ENCODE measurements at places on chromosomes 6 and 20.

GRCh38 chr6:149934249-149935156 is 7.3 kb upstream of the ULBP2 start:
- peak; percentile 64 for DNase-seq
- peaks cover 35% of the 10 kb centered on the region for H3K27me3 ChIP-seq
- H3K27ac ChIP-seq = no peak overlapping the region
- H3K4me1 ChIP-seq = no peaks in the 10 kb centered on the region

DNA sequence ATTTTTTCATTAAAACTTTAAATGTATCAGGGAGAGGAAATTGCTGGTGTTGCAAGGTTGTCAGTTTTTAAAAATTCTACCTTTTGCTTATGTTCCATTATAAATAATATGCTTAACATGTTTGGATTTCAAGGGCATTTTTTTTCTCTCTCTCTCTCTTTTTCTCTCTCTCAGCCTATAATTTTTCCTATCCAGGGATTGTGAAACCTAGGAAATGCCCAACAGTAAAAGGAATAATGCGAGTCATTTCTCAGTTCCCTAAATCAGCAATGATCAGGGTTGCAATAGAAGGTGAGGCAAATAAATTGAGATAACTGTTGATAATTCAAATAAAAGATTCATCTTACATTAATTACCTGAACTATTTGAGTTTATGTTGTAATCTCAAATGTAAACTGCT is 53.2 kb upstream of the IFNGR1 start:
- H3K4me3 ChIP-seq = no peak overlapping the region
- DNase-seq = no peak
- H3K36me3 ChIP-seq = no peaks in the 10 kb centered on the region
- no peaks in the 10 kb centered on the region for H3K27me3 ChIP-seq
- peaks cover 7% of the 10 kb centered on the region for H3K4me1 ChIP-seq

GRCh38 chr6:53179961-53180651 is 31.5 kb upstream of the GCM1 start:
- peak; percentile 84 for DNase-seq
- no peak overlapping the region for H3K27ac ChIP-seq
- H3K4me3 ChIP-seq = no peak overlapping the region
- H3K36me3 ChIP-seq = no peaks in the 10 kb centered on the region
- H3K4me1 ChIP-seq = 0 out of 2 replicates have a peak, but pooled peaks cover 5% of the 10 kb centered on the region

DNA sequence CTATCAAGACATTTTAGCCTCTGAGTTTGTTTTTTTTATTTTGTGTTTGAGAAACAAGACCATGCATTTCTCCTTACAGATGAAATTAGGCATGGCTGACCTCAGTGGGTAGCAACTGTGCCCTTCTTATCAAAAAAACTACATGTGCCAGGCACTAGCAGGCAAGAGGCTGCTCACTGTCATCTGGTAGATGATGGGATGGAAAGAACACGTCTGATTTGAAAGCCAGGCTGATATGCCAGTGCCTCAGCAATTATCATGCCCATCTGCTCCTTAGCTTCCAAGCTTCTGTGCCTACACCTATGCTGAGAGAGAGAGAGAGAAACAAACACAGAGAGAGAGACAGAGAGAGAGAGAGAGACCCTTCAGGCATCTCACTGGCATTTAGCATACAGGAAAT is 149.9 kb downstream of the C6orf118 start:
- H3K27me3 ChIP-seq = no peaks in the 10 kb centered on the region
- no peaks in the 10 kb centered on the region for H3K4me1 ChIP-seq
- H3K4me3 ChIP-seq = no peak overlapping the region

GRCh38 chr20:15359056-15359455 is 1021.6 kb upstream of the FLRT3 start:
- H3K4me1 ChIP-seq = no peaks in the 10 kb centered on the region
- no peaks in the 10 kb centered on the region for H3K36me3 ChIP-seq
- no peak overlapping the region for H3K4me3 ChIP-seq
- H3K27ac ChIP-seq = no peak overlapping the region
- no peaks in the 10 kb centered on the region for H3K27me3 ChIP-seq

GRCh38 chr6:52820198-52820597 is 16.6 kb upstream of the GSTA1 start:
- no peaks in the 10 kb centered on the region for H3K27me3 ChIP-seq
- H3K36me3 ChIP-seq = no peaks in the 10 kb centered on the region
- H3K4me1 ChIP-seq = no peaks in the 10 kb centered on the region
- DNase-seq = no peak
- H3K4me3 ChIP-seq = no peak overlapping the region

- no peak overlapping the region for H3K27ac ChIP-seq
- no peak for DNase-seq
- H3K4me1 ChIP-seq = no peaks in the 10 kb centered on the region
- H3K36me3 ChIP-seq = no peaks in the 10 kb centered on the region
- H3K4me3 ChIP-seq = no peak overlapping the region
These were observed 53.3 kb upstream of the L3MBTL3 start for GRCh38 chr6:129965096-129965495.

- H3K36me3 ChIP-seq = no peaks in the 10 kb centered on the region
- H3K27me3 ChIP-seq = peaks cover 6% of the 10 kb centered on the region
- no peak for DNase-seq
- H3K4me3 ChIP-seq = no peak overlapping the region
- H3K4me1 ChIP-seq = no peaks in the 10 kb centered on the region
These were observed 538.6 kb upstream of the RNF217 start for GRCh38 chr6:124423621-124424020.

- H3K36me3 ChIP-seq = no peaks in the 10 kb centered on the region
- H3K4me3 ChIP-seq = no peak overlapping the region
- H3K27ac ChIP-seq = no peak overlapping the region
- DNase-seq = no peak
- H3K4me1 ChIP-seq = peaks cover 11% of the 10 kb centered on the region
These were observed 6.5 kb downstream of the ANGPT4 start for GRCh38 chr20:909641-910040.

- no peak overlapping the region for H3K27ac ChIP-seq
- H3K4me3 ChIP-seq = no peak overlapping the region
- no peak for DNase-seq
- H3K4me1 ChIP-seq = no peaks in the 10 kb centered on the region
These were observed 477.9 kb upstream of the FLRT3 start for GRCh38 chr20:14815340-14815739.

GRCh38 chr6:79868098-79868722 is 79.1 kb downstream of the ELOVL4 start:
- H3K4me3 ChIP-seq = peak overlapping the region; percentile 12
- DNase-seq = peak; percentile 85
- no peaks in the 10 kb centered on the region for H3K4me1 ChIP-seq
- H3K27me3 ChIP-seq = peaks cover 2% of the 10 kb centered on the region

DNA sequence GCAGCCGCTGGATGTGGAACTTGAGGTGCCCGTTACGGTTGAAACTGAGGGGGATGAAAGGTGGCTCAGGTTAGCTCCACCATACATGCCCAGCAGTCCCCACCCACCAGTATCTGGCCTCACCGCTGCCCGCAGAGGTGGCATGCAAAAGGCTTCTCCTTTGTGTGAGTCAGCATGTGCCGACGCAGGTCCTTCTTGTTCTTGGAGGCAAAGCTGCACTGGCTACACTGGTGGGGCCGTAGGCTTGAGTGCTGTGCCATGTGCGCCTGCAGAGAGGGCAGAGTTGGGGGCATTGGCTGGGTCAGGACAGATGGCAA is 15.8 kb downstream of the PCIF1 start:
- H3K27me3 ChIP-seq = no peaks in the 10 kb centered on the region
- DNase-seq = no peak
- no peak overlapping the region for H3K27ac ChIP-seq
- peaks cover 63% of the 10 kb centered on the region for H3K36me3 ChIP-seq
- no peak overlapping the region for H3K4me3 ChIP-seq

DNA sequence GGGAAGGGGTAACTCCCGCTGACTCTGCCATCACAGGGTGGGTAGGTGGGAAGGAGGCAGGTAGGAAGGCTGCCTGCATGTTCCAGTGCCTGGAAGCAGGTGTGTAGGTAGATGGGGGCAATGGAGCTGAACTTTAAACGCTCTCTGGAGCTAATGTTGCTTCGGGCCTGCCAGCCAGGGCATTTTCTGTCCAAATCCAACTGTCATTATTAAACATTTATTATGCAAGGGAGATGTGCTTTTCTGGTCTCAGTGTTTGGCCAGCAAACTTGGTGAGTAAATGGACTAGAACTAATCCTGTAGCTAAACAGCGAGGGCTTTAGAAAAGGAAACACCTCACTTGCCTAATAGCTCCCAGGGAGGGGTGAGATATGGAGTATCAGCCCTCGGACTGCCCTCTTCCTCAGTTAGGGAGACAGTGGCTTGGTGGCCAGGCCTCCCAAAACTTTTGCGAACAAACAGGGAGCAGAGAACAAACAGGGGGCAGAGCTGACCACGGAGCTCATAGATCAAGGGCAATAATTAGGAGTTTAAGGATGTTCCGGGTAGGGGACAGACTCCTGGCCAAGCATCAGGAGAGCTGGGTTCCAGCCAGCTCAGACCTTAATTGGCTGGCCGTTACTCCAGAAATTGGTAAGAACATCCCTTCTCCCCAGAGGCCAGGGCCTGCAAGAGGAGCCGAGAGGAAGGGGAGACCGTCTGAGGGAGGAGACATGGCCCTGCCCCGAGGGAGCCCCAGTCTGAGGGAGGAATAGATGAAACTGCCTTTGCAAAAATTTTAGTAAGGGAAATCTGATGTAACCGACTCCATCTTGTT is 131.1 kb downstream of the VEGFA start:
- no peaks in the 10 kb centered on the region for H3K27me3 ChIP-seq
- peaks cover 6% of the 10 kb centered on the region for H3K4me1 ChIP-seq
- H3K4me3 ChIP-seq = no peak overlapping the region
- no peak overlapping the region for H3K27ac ChIP-seq

GRCh38 chr20:38238829-38239228 is 21.7 kb downstream of the KIAA1755 start:
- H3K27me3 ChIP-seq = no peaks in the 10 kb centered on the region
- H3K4me3 ChIP-seq = no peak overlapping the region
- DNase-seq = no peak
- no peaks in the 10 kb centered on the region for H3K36me3 ChIP-seq
- H3K27ac ChIP-seq = no peak overlapping the region

DNA sequence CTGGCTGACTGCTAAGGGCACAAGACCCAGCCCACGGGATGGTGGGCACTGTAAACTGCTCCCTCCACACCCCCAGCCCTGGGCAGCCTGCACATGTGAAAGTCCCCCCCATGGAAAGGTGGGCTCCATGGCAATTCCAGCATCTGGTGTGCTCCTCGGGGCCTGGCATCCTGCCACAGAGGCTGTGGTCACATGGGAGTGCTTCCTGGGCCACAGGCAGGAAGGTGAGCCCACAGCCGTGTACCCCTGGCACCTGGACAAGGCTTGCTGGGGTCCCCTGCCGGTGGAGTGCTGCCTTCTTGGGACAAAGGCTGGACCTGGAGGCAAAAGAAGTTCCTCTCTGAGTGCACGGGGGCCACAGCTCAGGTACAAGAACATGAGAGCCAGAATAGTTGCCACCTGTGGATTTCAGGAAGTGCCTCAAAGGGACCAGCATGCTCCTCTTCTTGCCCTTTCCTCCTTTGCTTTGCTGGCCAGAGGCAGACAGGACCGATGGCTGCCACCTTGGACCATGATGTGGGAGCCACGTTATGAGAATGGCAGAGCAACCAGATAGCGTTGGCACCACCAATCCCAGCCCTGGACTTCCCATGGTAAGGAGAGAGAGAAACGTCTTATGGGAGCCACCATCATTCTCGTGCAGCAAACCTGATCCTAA is 120.2 kb upstream of the MLN start:
- no peaks in the 10 kb centered on the region for H3K27me3 ChIP-seq
- no peak overlapping the region for H3K4me3 ChIP-seq
- no peaks in the 10 kb centered on the region for H3K36me3 ChIP-seq
- no peak for DNase-seq

GRCh38 chr6:5280920-5281319 is 19.6 kb downstream of the FARS2 start:
- H3K4me1 ChIP-seq = no peaks in the 10 kb centered on the region
- H3K4me3 ChIP-seq = no peak overlapping the region

- no peaks in the 10 kb centered on the region for H3K36me3 ChIP-seq
- no peaks in the 10 kb centered on the region for H3K27me3 ChIP-seq
- peak overlapping the region; percentile 59 for H3K27ac ChIP-seq
- no peak overlapping the region for H3K4me3 ChIP-seq
These were observed 197.1 kb upstream of the PLN start for GRCh38 chr6:118350881-118351430.

DNA sequence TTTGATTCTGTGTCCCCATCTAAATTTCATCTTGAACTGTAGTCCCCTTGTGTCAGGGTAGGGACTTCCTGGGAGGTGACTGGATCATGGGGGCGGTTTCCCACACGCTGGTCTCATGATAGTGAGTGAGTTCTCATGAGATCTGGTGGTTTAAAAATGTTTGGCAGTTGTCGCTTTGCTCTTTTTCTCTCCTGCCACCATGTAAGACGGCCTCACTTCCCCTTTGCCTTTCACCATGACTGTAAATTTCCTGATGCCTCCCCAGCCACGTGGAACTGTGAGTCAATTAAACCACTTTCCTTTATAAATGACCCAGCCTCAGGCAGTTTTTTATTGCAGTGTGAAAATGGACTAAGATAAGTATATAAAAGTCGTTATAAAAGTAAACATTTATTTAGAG is 80.5 kb upstream of the SGK1 start:
- H3K27me3 ChIP-seq = 0 out of 2 replicates have a peak, but pooled peaks cover 4% of the 10 kb centered on the region
- DNase-seq = no peak
- no peaks in the 10 kb centered on the region for H3K36me3 ChIP-seq

DNA sequence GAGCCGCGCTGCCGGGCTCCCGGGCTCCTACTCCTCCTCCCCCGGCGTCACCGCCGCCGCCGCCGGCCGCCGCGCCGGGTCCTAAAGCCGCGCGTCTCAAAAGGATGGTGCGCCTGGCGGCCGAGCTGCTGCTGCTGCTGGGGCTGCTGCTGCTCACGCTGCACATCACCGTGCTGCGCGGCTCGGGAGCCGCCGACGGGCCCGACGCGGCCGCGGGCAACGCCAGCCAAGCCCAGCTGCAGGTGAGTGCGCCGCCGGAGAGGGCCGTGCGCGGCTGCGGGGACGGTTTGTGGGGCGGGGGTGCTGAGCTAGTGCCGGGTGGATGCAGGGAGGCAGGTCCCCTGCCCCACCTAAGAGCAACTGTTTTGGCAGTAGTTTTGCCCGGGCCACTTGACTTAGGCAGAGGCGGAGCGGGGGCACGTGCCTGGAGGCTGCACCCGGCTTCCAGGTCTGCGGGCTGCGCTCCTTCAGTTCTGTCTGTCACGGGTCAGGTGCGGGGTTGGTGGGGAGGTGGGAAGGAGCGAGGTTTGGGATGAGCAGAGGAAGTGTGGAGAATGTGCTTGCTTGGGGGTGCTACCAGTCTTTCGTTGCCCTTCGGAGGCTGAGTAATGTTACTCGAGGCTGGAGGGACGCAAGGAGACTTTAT is 722 bp downstream of the ISM1 start:
- H3K4me3 ChIP-seq = peak overlapping the region; percentile 47
- H3K27ac ChIP-seq = no peak overlapping the region
- no peaks in the 10 kb centered on the region for H3K36me3 ChIP-seq
- no peaks in the 10 kb centered on the region for H3K4me1 ChIP-seq

DNA sequence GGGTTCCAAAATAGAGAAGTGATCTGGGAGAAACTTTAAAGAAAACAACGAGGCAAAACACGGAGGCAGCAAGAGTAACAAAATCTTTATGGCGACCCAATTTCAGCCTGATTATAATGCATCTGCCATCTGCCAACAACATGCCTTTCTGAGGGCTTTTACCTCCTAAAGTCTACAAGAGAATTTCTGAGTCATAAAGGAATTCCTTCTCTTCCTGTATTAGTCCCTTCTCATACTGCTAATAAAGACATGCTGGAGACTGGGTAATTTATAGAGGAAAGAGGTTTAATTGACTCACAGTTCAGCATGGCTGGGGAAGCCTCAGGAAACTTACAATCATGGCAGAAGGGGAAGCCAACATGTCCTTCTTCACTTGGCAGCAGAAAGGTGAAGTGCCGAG is 226.6 kb downstream of the HACE1 start:
- no peaks in the 10 kb centered on the region for H3K4me1 ChIP-seq
- no peak overlapping the region for H3K4me3 ChIP-seq
- H3K27ac ChIP-seq = no peak overlapping the region
- H3K27me3 ChIP-seq = peaks cover 4% of the 10 kb centered on the region

Measured in SJCRH30 (cell line).